ENCODE measurements at places on chromosomes 1 and 21.

DNA sequence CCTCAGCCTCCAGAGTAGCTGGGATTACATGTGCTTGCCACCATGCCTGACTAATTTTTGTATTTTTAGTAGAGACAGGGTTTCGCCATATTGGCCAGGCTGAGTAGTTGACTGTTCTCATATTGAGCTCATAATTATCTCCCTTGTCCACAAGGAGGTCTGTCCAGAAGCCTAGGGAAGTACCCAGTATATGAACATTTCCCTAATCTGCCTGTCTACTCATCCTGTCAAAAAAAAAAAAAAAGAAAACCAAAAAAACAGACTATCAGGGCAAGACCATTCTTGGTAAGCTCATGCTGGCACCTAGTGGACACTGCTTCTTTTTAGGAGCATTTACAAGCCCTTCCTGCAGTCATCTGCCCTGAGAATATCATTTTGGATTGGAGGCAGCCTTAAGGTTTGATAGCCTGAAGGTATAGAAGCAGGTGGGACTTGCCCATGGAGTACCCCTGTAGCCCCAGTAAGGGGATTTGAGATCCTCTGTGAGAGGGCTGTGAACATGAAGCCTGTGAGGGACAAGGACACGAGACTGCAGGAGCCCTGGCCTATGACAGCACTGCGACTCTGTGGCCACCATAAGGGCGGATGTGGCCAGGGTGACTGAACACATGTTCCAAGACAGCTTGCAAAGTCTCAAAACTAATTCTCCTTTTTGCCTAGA, 10.8 kb upstream of the DUSP12 start:
- DNase-seq, result peak; percentile 63

GRCh38 chr21:28762357-28762735, 230.3 kb downstream of the LTN1 start:
- no peak for DNase-seq

DNA sequence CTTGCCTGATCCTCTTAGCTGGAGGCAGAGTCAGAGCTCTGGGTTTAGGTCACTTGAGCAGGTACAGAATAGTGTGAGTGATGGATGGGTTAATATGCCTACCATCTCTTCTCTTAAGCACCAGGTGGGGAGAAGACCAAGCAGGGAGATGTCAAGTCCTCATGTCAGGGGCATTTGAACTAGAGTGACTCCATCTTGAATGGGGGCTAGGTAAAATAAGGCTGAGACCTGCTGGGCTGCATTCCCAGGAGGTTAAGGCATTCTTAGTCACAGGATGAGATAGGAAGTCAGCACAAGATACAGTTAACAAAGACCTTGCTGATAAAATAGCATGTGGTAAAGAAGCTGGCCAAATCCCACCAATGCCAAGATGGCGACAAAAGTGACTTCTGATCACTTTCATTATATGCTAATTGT, 77.4 kb upstream of the BTG3 start:
- no peak for DNase-seq

- no peak for DNase-seq
These were observed 171.1 kb downstream of the PIGK start for GRCh38 chr1:77047978-77048614.

GRCh38 chr1:181743878-181744312, 260.6 kb downstream of the CACNA1E start:
- DNase-seq, result peak; percentile 33

DNA sequence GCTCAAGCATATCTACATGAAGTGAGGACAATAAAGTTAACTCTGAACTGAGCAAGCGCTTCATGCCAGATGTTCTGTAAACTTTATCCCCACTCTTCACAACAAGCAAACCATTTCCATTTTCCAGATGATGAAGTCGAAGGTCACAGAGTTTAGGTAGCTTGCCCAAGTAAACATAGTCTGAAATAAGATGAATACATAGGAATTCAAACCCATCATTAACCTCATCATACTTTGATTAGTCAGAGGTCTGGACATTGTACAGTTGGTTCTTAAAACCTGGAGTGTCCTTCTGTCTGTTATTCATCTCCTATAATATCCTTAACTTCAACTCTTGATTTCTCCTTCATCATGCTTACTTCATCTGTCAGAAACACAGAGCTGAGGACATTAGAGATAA, 180.3 kb upstream of the C8B start:
- no peak for DNase-seq

DNA sequence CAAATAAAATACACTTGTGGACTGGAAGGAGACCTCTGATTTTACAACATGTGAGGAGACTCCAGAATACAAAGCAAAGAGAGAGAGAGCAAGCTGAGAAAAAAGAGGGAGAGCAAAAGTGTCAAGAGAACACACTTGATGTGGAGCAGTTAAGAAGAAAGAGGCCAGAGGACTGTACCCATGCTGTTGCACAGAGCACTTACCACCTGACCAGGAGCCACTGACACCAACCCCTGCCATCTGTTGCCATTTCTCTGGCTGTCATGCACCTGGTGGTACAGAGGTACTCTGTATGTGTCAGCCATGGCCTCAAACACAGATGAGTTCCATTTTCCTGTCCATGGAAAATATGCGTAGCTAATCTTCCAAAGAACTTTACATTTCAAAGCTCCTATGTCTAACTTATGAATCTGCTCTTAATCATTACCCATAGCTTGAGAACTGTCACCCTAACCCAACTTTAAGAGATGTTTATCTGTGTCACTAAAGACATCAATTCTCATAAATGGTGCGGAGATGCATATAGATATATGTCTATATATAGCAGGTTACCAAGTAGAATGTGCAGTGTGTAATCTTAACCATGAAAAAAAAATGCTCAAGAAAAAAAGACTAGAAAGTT, 32.8 kb upstream of the ABCD3 start:
- DNase-seq, result no peak

DNA sequence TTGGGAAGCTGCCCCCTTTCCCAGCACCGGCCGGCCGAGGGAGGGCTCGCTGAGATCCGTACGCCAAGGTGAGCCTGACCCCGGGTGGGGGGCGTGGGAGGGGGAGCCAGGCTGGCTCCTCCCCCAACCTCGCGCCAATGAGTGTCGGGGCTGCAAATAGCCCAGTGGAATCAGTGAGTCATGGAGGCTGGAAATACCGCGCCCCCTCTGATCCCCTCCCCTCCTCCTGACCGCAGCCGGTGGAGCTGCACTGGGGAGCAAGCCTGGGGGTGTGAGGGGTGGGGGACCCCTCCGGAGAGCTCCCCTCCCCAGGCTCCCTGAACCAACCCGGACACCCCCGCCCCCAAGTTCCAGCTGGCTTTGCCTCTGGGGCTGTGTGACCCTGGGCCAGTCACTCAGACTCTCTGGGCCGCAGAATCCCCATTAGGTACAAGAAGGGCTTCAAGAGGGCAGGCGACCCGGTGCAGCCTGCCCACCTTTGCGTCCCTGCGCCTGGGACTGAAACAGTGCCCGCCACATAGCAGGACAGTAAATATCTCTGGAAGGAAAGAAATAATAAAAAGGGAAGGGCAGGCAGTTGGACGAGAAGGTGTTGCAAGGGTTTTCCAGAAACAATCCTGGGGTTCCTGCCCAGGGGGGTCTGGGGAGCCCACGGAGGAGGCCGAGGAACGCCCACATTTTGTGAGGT, 4.5 kb downstream of the HSPB7 start:
- DNase-seq, result peak; percentile 87

DNA sequence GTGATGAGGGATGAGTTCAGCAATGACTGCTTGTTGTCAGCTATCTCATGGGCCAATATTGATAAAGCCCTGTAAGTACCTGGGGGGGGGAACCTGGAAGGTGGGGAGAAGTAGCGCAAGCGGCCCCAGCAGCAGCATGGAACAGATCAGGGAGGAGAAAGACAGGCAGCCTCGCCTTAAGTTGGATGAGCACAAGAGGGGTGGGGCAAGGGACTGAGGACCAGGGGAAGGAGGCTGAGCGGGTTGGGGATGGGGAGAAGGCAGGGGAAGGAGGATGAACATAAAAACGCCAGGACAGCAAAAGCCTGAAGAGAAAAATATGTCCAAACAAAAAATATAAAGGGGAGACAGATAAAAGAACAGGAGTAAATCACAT, 70.6 kb downstream of the ALG14 start:
- DNase-seq, result no peak

DNA sequence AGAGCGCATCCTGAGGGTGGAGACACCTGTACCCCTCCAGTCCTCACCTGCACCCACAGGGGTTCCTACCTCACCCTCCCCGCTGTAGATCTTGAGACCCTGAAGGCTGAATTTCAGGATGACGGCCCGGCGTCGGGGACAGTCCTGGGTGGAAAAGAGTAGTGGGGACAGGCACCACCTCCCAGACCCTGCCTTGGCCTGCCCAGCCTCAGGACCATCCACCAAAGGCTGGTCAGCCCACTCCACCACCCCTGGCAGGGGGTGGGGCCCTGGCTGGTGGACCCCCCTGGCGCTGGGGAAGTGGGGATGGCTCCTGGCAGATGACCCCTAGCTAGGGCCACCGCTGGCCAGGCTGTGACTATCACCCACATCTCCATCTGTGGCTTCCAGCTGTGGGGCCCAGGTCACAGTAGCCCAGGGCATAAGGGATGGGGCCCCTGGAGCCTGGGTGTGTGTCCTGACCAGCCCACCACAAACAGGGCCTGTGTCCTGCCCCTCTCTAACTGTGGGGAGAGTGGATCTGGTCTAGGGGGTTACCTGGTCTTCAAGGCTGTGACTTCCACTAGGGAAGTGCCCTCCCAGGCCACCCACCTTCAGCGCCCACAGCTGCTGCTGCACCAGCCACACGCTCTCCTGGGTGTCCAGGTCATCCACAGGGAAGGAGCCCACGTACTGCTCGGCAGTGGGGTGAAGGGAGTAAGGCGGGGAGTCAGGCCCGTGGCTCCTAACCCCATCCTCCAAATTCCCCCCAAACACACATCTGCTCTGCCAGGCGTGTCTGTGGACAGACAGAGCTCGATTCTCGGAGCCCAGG, 5.4 kb downstream of the SH2D5 start:
- DNase-seq, result no peak

DNA sequence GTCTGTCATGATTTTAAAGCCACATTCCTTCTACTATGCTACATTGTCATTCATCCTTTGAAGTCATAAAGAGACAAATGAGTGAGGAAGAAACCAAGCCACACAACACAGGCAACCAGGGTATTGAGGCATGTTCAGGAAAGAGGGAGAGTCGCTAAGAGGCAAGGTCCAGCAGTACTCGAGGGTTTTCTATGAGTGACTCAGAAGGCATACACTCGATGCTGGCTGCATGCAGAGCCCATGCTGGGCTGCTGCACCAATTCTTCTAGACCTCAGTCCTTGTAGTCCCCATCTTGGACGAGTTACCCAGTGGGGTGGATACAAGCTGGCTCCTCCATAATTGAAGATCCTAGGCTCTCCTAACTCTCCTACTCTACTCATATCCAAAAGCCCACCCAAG, 57.6 kb downstream of the OLFML2B start:
- no peak for DNase-seq

DNA sequence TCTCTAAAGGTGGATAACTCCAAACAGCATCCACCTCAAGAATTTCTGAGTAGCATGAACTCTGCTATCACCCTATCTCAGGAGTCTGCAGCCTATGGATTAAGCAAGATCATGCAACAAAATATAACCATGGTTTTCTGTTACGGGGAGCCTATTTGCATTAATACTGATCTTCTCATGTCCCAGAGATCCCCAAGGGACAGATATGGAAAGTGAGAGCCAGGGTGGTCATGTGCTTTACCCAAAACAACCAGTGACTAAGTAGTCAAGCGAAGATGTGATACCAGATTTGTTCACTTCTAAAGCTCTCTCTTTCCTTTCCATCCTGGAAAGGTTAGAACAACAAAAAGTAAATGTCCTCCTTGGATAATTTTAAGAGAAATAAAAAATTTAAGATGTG, 125.1 kb downstream of the PRRX1 start:
- no peak for DNase-seq

DNA sequence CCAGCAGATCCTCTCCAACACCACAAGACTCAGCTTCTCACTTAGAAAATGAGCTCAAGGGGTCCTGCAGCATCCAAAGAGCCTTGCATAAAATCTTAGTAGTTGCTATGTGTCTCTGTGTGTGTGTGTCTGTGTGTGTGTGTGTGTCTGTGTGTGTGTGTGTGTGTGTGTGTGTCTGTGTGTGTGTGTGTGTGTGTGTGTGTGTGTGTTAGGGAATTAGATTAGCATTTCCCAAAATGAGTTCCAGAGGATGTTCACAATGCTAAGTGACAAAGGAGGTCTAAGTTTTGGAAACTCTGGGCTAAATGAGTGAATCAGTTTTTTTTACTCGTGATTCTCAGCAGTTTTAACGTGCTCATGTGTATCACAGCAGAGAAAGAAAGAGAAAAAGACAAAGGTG, 30.5 kb downstream of the TNNT2 start:
- no peak for DNase-seq

DNA sequence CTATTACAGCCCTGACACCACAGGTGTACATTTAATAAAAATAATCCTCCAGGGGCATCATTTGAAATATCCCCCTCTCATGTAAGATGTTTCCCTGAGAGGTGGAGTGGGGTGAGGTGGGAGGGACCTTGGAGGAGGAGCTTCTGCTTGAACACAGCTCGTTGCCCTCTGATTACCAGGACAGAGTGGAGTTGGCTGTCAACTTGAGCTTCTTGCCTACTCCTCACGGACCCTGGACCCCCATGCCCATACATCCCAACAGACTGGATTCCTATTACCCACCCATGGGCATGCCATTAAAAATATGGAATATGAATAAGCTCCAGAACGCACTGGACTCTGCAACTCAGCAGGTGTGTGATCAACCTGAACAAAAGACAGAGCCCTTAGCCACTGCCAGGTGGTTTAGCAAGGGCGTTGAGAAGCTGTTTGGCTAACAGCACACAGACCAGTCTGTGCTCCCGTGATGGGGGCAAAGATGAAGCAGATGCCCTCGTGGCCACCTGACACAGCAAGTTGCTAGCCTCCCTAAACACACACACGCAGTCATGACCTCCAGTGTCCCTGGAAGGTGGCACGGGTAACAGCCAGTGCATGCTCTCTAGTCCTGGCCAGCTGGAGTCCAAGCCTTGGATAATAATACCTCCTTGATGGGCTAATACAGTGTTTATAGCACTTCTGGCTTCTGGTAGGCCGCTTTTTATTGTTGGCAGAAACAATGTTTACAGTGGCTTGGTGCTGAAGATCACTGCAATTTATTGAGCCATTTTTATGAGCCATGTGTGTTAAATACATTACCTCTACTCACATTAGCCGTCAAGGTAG, 155.0 kb downstream of the TOMM20 start:
- DNase-seq, result no peak

GRCh38 chr1:168136709-168137514, at the start of gene GPR161:
TSS of gene GPR161 (minus strand) at chr1:168136930. CDS start at chr1:168104850, 32,080 bp downstream.
- peak; percentile 67 for DNase-seq

GRCh38 chr1:25503551-25504426, 39.6 kb upstream of the LDLRAP1 start:
- peak; percentile 22 for DNase-seq

- DNase-seq, result no peak
These were observed 104.5 kb upstream of the COL6A1 start for GRCh38 chr21:45877171-45877438.

GRCh38 chr1:14103878-14104430, 404.0 kb downstream of the PRDM2 start:
- DNase-seq, result no peak

GRCh38 chr1:84686223-84686622, 4.0 kb downstream of the SSX2IP start:
- no peak for DNase-seq
